SJCRH30 (cell line): ENCODE measurements at places on chromosomes 2 and 18. TPM values are rescaled to one million over a fixed set of nuclear protein-coding genes. Genes with fewer than 3 reads are reported as not detected.

DNA sequence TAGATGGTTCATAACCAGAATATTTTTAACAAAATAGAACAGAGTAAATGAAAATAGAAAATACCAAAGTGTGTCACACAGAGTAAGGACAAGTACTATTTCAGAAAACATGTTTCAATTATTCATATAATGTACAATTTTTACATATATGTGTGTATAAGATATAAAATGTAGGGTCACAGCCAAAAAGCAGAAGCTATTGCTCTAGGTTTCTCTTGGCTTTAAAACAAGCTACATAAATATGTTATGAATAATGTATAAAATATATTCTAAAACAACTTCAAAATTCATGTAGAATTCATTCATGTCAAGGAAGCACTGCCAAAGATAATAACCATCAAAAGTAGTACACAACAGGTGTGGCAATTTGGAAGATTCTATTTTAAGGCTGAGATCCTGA lies 218.2 kb downstream of the TTC32 start:
- H3K4me3 ChIP-seq: no peak overlapping the region
- no peak for DNase-seq
- no peaks in the 10 kb centered on the region for H3K27me3 ChIP-seq
- no peak overlapping the region for H3K27ac ChIP-seq
- H3K4me1 ChIP-seq: no peaks in the 10 kb centered on the region; the same call in 1 of the 2 replicates
- no peaks in the 10 kb centered on the region for H3K36me3 ChIP-seq

The STEAP3 gene
- total RNA-seq: 2.2 and 2.6 TPM in 2 replicates

DNA sequence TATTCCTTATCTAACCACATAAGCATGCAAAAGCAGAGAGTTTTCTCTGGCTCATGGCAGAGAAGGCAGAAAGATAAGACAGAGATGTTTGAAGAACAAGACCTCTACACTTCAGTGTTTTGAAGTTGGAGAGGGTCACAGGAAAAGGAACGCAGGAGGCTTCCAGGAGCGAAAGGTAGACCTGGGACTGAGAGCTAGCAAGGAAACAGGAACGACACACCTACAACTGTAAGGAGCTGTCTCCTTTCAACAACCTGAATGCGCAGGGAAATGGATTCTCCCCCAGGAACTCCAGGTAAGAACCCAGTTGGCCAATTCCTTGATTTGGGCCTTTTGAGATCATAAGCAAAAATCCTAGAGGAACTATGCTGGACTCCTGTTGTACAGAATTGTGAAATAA lies 746.6 kb upstream of the DDX18 start:
- no peaks in the 10 kb centered on the region for H3K36me3 ChIP-seq
- DNase-seq: no peak
- no peak overlapping the region for H3K4me3 ChIP-seq
- no peaks in the 10 kb centered on the region for H3K27me3 ChIP-seq
- no peak overlapping the region for H3K27ac ChIP-seq

The CDH7 gene
- total RNA-seq: 6.8 and 7.8 TPM in 2 replicates

DNA sequence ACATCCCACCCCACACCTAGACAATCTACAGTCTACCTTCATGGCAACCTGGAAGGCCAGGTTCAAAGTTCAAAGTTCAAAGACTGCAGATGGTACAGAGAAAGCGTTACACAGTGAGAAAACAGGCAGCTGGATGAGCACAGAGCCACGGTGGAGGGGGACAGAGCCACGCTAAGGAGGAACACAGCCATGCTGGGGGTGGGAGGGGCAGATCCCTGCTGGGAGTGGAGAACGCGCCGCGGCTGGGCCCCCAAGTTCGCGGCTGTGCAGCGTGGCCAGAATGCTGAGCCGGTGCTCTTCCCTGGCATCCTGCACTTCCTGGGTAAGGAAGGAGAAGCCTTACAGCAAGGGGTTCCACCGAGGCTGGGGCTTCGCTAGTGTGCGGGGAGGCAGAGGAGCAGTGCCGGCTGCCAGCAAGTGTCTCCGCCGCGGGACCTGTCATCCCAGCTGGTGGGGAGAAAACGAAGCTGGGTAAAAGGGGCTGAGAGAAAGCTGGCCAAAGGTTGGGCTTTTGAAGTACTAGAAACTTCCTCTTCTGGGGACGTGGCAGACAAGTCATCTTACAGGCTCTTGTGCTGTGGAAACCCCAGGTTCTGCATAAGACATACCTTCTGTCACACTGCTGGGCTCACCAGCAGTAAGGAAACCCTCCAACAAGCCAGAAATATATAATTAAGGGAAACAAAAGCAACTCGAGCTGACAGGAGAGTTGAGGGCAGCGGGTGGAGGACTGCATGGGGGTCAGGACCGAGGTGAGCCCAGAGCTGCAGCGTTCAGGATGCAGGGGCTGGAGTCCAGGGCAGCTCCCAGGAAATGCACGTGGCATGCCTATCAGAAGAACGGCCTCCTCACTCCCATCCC lies 115.5 kb downstream of the HDAC4 start:
- peaks cover 11% of the 10 kb centered on the region for H3K4me1 ChIP-seq
- H3K27ac ChIP-seq: no peak overlapping the region
- H3K4me3 ChIP-seq: no peak overlapping the region

DNA sequence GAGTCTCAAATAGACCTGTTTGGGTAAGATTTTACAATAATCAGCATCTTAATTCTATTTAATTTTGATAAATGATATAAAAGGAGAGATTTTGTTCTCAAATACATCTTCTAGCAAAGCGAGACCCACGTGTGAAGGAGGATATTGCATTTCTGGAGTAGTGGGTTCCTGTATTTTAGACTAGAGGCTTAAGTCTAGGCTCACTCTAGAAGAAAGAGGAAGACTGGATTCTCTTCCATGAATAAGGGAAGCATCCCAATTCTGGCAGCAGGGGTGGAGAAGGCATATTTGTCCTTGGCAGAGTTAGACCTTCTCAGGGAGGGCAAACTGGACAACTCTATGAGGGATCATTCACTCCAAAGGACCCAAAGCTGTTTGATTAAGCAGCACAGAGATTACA lies 11.3 kb upstream of the FAM228A start:
- peaks cover 4% of the 10 kb centered on the region; the same call in 1 of the 2 replicates for H3K4me1 ChIP-seq
- no peak for DNase-seq
- no peaks in the 10 kb centered on the region for H3K36me3 ChIP-seq
- H3K4me3 ChIP-seq: no peak overlapping the region

The XDH gene
- total RNA-seq: 0.03 TPM in 1 of 2 replicates, not detected in the other

GRCh38 chr2:143481237-143481623 lies 352.0 kb downstream of the ARHGAP15 start:
- H3K27ac ChIP-seq: peak overlapping the region; percentile 89
- H3K4me1 ChIP-seq: peaks cover 23% of the 10 kb centered on the region
- no peaks in the 10 kb centered on the region for H3K27me3 ChIP-seq
- DNase-seq: no peak
- no peak overlapping the region for H3K4me3 ChIP-seq

- no peaks in the 10 kb centered on the region for H3K4me1 ChIP-seq
- no peaks in the 10 kb centered on the region for H3K36me3 ChIP-seq
- H3K27me3 ChIP-seq: no peaks in the 10 kb centered on the region
- no peak overlapping the region for H3K27ac ChIP-seq
These were observed 104.6 kb downstream of the TCF4 start for GRCh38 chr18:55483266-55483871.

The MC5R gene
- total RNA-seq: not detected in 2 replicates

GRCh38 chr2:54651291-54651690 lies 72.2 kb upstream of the EML6 start:
- no peaks in the 10 kb centered on the region for H3K4me1 ChIP-seq
- peaks cover 97% of the 10 kb centered on the region for H3K36me3 ChIP-seq
- no peak overlapping the region for H3K27ac ChIP-seq

- H3K4me3 ChIP-seq: no peak overlapping the region
- no peak for DNase-seq
- H3K27ac ChIP-seq: no peak overlapping the region
- peaks cover 57% of the 10 kb centered on the region for H3K4me1 ChIP-seq
- no peaks in the 10 kb centered on the region; the same call in 1 of the 2 replicates for H3K36me3 ChIP-seq
- H3K27me3 ChIP-seq: no peaks in the 10 kb centered on the region
These were observed 181.2 kb downstream of the DYSF start for GRCh38 chr2:71634567-71634966.

DNA sequence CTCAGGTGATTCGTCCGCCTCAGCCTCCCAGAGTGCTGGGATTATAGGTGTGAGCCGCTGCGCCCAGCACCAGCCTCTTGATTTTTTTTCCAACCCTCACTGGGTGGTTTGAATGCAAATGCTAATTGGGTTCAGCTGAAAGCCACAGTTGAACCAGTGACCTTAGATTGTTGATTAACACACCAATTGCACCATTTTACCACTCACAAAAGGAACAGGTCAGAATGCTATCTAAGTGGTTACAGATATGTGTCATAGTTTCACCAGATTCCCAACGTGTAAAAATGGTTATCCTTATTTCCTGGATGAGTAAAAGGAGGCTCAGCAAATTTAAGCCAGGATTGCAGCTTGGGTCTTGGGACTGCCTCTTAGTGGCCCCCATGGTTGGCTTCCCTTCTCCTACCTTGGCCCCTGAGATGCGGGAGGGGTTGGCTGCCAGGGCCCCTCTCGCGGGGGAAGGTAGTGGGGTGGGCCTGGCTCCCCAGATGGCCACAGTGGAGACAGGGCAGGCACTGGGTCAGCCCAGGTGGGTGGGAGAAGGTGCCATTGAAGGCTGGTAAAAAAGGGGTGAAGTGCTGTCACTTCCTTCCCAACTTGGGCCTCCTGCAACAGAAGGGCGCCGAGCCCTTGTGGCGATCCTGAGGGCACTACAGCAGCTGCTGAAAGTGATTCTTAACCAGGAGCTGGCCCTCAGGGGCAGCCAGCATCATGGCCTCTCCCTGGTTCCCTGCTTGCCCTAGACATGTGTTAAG lies 164.9 kb upstream of the HAAO start:
- H3K4me3 ChIP-seq: no peak overlapping the region
- peaks cover 5% of the 10 kb centered on the region; the same call in 1 of the 2 replicates for H3K27me3 ChIP-seq
- H3K36me3 ChIP-seq: no peaks in the 10 kb centered on the region

GRCh38 chr2:134250840-134251461 lies 2.9 kb upstream of the MGAT5 start:
- H3K27me3 ChIP-seq: no peaks in the 10 kb centered on the region
- no peak overlapping the region for H3K27ac ChIP-seq
- H3K4me3 ChIP-seq: no peak overlapping the region
- peaks cover 9% of the 10 kb centered on the region for H3K4me1 ChIP-seq
- no peak for DNase-seq

- DNase-seq: peak; percentile 81
- H3K27ac ChIP-seq: no peak overlapping the region
- no peak overlapping the region for H3K4me3 ChIP-seq
- peaks cover 16% of the 10 kb centered on the region for H3K36me3 ChIP-seq
- peaks cover 4% of the 10 kb centered on the region; the same call in 1 of the 2 replicates for H3K4me1 ChIP-seq
- no peaks in the 10 kb centered on the region for H3K27me3 ChIP-seq
These were observed 102.8 kb downstream of the HIBCH start for GRCh38 chr2:190216829-190217228.

The OSGEPL1 gene
- total RNA-seq: 53.3 and 56.1 TPM in 2 replicates

The RAPGEF4 gene
- 5.1 and 6.1 TPM in 2 replicates for total RNA-seq

- H3K4me3 ChIP-seq: no peak overlapping the region
- no peaks in the 10 kb centered on the region for H3K36me3 ChIP-seq
- H3K27ac ChIP-seq: no peak overlapping the region
- H3K27me3 ChIP-seq: no peaks in the 10 kb centered on the region
- no peak for DNase-seq
- no peaks in the 10 kb centered on the region for H3K4me1 ChIP-seq
These were observed 503.2 kb downstream of the PIK3C3 start for GRCh38 chr18:42458226-42458625.

DNA sequence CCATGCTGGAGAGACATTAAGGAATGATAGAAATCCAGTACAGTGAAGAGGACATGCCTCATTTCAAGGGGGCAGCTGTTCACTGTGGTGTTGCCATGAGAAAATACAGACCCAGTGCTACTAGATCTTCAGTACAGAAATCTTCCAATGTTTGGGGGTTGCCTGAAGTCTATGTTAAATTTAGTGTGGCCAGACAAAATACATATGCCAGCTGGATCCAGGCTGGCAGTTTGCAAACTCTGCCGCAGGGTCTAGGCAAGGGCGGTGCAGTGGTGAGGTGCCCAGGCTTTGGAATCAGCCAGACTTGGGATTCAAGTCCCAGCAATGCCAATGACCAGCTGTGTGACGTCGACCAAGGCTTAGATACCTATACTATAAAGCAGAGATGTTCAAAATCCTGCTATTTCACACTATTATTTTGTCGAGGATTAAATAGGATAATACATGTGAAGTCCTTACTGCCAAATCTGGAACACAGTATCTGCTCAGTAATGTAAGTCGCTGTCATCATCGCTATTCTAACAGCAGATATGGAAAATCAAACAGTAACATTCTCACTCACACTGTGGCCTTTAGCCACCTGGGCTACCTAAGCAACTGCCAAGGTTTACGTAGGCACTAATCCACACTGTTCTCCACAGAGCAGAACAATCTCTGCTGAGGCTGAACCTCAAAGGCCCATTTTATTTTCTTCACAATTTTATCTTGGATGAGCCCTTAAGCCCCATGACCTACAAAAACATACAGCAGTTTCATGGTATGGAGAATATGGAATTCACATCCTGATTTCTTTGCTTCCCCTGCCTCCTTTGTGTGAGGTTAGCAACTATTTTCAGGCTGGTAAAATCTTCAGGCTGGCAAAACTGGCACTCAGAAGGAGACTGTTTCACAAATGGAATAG lies 5.9 kb upstream of the TMSB10 start:
- no peak overlapping the region for H3K4me3 ChIP-seq
- H3K4me1 ChIP-seq: peaks cover 37% of the 10 kb centered on the region
- H3K27ac ChIP-seq: peak overlapping the region; percentile 48; the same call in 1 of the 2 replicates
- no peaks in the 10 kb centered on the region for H3K36me3 ChIP-seq
- no peaks in the 10 kb centered on the region for H3K27me3 ChIP-seq
- no peak for DNase-seq

DNA sequence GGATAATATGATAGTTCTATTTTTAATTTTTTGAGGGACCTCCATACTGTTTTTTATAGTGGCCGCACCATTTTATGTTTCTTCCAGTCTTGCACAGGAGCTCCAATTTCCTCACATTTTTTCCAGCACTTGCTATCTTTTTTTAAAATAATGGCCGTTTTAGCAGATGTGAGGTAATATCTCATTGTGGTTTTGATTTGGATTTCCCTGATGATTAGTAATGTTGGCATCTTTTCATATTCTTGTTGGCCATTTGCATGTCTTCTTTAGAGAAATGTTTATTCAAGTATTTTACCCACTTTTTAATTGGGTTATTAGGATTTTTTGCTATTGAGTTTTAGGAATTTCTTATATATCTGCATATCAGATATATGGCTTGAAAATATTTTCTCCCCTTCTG lies 29.9 kb upstream of the NAPG start:
- H3K27ac ChIP-seq: no peak overlapping the region
- DNase-seq: no peak
- H3K4me1 ChIP-seq: no peaks in the 10 kb centered on the region
- H3K4me3 ChIP-seq: no peak overlapping the region
- no peaks in the 10 kb centered on the region for H3K36me3 ChIP-seq

The SCN3A gene
- total RNA-seq: 6.1 and 7.7 TPM in 2 replicates
